Mucosa of descending colon (tissue), 3 donors: ENCODE measurements at places on chromosomes 6 and 20. TPM values are rescaled to one million over a fixed set of nuclear protein-coding genes. Genes with fewer than 3 reads are reported as not detected.

RNF217 gene
- total RNA-seq, result 11.6 TPM

EYS gene
- total RNA-seq, result 0.60 TPM

ANGPT4 gene
- not detected for total RNA-seq

PRIM2 gene
- total RNA-seq, result 12.7 TPM

GRM1 gene
- not detected for total RNA-seq
